Renal cortical epithelial cell (primary cell): ENCODE measurements at places on chromosomes 11 and 22. TPM values are rescaled to one million over a fixed set of nuclear protein-coding genes. Genes with fewer than 3 reads are reported as not detected.

- DNase-seq = no peak
Measured at GRCh38 chr11:121029153-121029552, 5.3 kb downstream of the TBCEL start.

DNA sequence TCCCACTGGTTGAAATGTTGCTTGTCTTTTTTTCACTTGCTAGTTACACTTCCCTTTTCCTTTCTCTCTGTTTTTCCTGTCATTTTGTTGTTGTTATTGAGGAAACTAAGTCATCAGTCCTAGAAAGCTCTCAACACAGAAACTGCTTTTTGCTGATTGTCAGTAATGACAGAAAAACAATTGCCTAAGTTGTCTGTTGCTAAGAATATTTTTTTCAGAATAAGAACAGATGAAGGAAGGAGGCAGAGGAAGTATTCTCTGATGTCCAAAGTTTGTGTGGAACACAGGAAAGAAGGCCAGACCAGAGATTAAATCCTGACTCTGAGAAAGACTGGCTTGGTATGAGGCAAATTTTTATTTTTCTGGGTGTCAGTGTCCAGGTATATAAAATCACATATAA lies 163.3 kb downstream of the CASP12 start:
- no peak for DNase-seq

DNA sequence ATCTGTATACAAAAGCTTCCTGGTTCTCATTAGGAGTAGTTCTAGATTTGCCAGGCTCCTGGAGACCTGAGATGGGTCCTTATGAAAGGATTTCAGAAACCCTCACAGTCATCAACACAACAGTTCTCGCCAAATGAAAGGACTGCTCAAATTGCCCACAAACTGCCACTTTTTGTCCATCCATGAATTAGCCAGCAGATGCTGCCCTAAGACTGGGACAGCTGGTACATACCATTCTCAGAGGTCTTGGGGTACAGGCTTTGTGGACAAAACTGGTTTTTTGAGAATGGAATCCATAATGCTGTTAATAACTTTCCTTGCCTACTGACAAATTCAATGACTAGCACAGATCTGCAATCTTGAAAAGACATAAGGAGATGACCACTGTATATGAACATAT lies 23.4 kb upstream of the BDNF start:
- no peak for DNase-seq

DNA sequence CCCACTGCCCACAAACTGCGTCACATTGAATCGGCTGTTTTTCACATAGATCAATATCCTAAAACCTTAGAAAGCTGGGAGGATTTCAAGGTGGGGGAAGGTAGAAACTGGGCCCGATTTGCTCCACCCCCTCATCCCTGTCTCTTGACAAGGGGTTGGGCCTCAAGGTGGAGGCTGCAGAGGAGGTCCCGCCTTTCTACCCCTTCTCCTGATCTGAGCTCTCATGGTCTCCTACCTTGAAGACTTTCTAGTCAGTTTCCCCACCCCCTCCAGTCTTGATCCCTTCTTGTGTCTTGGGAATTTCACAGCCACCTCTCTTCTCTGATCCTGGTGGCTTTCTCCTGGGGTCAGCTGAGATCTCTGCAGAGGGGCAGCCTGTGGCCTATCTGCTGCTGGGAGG lies 4.5 kb upstream of the STARD10 start:
- DNase-seq = no peak

- DNase-seq = no peak
Measured at GRCh38 chr11:73428227-73428626, 52.0 kb downstream of the RELT start.

UPK2 gene
- 0.10 TPM in 1 of 2 replicates, not detected in the other for total RNA-seq
